Midbrain (tissue), 1 donor: ENCODE measurements at places on chromosomes 12 and 14.
A peak's percentile ranks its signal among the peaks of the same experiment; 100 is the strongest.

GRCh38 chr14:99120526-99121318 lies 151.3 kb downstream of the BCL11B start:
- DNase-seq = no peak

GRCh38 chr12:32828120-32828519 lies 68.5 kb downstream of the PKP2 start:
- no peak for DNase-seq

GRCh38 chr14:38578278-38578681 lies 322.4 kb upstream of the CLEC14A start:
- DNase-seq = no peak

GRCh38 chr12:19926266-19926665 lies 442.1 kb upstream of the PDE3A start:
- DNase-seq = no peak

DNA sequence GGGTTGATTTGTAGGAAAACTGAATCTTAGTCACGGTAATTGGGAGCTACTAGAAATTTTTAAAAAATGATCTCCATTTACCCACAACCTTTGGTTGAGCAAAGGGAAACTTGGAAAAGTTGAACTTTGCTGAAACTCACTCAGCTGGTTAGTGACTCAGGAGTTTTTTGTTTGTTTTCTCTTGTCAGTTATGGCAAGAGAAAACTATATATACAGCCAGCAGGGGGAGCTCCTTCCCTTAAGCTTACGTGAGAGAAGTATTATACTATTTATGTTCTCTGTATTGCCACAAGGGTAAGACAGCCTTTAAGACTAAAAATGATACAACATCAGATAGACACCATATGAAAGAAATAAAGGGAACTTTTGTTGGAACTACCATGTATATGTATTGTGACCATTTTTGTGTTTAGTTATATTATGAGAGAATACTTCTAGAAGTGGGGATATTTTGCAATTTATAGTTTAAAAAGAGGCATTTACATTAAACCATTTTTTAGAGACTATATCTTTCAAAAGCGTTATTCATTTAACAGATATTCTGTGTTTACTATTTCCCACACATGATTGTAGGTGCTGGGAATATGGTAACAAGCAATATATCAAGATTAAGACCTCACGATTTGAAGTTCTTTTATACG lies 28.1 kb upstream of the TBC1D30 start:
- DNase-seq = peak; percentile 80

- no peak for DNase-seq
These were observed 54.7 kb downstream of the DYNC1H1 start for GRCh38 chr14:102019006-102019540.

GRCh38 chr12:92425165-92425564 lies 277.6 kb upstream of the PLEKHG7 start:
- DNase-seq = no peak

DNA sequence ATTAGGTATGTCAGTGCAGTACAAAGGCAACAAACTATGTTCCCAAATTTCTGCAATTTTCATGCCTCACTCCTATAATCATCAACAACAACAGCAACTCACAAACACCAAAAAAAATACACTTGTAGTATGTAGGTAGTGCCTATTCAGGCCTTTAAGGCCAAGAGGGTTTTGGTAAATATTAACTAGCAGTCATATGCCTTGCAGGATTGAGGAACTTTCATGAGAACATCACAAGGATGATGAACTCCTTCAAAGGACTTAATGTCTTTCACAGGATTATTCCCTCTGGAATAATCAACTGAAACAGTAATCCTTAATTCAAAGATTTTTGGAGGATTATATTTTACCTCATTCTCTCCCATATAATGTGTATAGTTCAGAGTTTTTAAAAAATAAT lies 293.8 kb downstream of the NOVA1 start:
- no peak for DNase-seq

DNA sequence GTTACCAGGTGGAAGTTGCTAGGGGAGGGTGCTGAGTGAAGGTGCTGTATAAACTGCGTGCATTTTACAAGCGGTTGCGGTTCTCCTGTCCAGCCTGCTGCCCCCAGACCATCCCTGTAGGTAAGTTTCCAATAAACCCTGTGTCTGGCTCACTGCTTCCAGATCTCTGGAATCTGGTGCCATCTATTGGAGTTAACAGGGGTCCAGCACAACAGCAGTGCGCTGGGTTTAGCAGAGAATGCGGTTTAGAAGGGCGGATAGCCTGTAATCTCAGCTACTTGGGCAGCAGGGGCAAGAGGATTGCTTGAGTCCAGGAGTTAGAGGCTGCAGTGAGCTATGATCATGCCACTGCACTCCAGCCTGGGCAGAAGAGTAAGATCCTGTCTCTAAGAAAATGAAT lies 4.9 kb downstream of the AACS start:
- peak; percentile 11 for DNase-seq

- DNase-seq = no peak
These were observed 150.2 kb upstream of the CLEC14A start for GRCh38 chr14:38405851-38406635.

DNA sequence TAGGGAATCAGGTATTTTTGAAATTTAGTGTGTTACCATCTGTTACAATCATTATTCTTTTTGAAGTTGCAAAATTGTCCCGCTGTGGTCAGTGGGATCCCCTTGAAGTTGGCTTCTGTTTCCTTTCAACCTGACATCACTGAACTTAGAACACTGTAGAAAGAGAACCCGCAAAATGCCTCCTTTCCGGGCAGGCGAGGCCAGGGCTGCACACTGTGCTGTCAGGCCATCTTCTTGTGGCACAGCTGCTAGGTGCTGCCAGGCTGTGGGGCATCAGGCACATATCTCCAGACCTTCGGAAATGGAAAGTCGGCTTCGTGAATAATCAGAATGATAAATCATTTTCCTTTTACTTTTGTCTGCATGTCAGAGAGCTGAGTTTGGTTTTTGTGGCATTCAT lies 103.5 kb downstream of the GLT1D1 start:
- no peak for DNase-seq

DNA sequence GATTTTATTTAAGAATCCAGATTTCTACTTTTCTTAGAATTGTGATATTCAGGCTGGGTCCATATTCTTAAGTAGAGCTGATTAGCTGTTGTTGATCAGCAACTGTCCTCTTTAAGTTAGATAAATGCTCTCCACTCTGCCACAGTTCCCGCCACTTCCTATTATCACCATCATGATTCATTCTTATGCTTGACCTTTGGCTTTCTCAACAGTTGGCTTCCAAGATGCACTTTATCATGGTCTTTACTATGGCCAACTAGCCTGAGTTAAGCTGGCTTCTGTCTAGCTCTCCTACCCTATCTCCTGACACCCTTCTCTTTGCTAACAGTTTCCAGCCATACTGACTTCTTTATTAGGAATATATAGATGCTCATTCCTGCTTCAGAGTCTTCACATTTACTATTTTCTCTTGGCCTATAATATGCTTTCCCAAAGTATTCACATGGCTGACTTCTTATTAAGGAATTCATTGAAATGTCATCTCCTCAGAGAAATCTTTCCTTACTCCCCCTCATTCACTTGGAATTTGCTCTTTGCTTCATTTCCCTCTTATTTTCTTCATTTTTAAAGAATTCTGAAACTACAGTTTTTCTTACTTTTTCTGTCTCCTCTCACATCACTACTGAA lies 149.0 kb upstream of the IGF1 start:
- DNase-seq = no peak

DNA sequence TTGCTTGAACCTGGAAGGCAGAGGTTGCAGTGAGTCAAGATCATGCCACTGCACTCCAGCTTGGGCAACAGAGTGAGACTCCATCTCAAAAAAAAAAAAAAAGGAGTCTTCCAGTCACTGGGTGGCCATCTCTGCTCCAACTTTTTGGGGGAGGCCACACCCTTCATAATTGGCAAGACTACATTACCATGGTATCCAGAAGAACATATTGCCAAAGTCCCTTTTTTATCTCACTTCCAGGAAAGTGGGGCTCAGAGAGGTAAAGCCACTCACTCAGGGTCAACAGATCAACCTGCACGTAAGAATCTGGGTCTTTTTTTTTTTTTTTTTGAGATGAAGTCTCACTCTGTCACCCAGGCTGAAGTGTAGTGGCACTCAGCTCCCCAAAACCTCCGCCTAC lies 5.0 kb upstream of the CD63 start:
- no peak for DNase-seq

DNA sequence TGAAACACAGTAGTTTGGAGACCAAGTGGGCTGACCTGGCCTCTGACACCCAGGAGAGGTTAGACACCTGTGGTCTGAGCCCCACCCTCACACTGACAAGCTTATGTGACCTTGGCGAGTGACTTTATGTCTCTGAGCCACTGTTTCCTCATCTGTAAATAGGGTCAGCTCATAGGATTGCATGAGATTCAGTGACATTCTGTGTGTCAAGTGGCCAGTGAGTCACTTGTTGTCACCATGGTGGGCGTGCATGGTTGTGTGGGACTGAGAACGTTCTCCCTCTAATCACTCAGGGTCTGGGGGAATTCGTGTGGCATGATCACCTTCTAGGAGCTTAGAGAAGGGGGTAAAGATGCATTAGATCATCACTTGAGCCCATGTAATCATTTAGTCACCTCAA lies 146.4 kb downstream of the PHETA1 start:
- DNase-seq = no peak

DNA sequence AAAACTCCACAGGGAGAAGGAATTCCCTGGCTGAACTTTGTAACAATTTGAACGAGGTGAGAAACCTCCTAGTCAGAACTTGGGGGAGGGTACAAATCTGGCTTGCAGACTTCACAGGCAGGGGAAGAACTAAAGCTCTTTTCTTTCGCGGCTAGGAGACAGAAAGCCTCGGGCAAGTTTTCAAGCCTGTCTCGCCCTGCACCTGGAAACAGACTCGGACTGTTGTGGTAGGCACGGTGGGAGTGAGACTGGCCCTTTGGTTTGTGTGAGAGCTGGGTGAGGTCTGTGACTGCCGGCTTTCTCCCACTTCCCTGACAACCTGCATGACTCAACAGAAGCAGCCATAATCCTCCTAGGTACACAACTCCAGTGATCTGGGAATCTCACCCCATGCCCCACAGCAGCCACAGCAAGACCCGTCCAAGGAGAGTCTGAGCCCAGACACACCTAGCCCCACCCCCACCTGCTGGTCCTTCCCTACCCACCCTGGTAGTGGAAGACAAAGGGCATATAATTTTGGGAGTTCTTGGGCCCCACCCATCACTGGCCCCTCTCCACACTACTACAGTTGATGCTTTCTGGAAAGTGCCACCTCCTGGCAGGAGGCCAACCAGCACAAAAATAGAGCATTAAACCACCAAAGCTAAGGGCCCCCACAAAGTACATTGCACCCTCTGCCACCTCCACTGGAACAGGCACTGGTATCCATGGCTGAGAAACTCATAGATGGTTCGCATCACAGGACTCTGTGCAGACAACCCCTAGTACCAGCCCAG lies 102.7 kb upstream of the ST8SIA1 start:
- DNase-seq = no peak

GRCh38 chr12:126432780-126433179 lies 1367.5 kb downstream of the AACS start:
- DNase-seq = no peak

- DNase-seq = no peak
These were observed 7.0 kb upstream of the TINF2 start for GRCh38 chr14:24249230-24250021.
